Activated T-cell treated with anti-CD3 and anti-CD28 coated beads for 1 hour (primary cell): ENCODE measurements at places on chromosomes 6 and 20.

DNA sequence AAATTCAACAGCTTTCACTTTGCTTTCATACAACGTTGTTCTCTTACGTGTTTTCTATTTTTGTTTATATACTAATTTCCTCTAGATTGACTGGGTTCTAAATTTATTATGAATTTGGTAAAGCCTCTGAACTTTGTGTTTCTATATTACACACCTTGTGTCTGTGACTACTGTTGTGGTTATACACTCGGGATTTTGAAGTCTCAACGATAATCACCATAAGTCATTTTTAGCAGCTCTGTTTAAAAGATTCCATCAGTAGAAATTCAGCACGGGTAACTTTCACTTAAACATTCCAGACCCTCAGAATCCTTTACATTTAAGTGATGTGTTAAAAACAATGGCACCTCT is 31.8 kb upstream of the HBS1L start:
- no peak for DNase-seq

GRCh38 chr6:14719270-14719669 is 526.6 kb upstream of the JARID2 start:
- no peak for DNase-seq

DNA sequence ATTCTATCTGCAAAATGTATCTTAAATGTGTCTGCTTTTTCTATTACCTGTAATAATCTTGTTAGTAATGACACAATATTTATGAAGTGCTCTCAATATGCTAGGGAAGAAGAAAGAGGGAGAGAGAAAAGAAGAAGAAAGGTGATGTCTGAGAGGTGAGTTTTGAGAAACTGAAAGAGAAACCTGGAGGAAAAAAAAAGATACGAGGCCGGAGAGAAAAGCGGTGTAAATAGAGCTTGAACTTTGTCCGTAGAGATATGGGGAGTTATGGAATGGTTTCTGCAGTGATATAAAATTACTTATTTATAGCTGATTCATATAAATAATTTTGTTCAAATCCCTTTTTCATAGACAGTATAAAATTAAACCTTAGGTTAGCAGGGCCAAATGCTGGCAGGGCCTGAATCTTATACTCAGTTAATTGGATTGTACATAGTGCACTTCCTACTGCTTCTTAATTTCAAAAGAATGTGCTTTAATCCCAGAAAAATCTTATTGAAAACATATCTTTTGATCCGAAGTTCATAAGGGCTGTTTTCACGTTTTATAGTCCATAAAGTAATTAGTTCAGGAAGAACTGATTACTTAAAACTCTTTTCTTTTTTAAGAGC is 43.0 kb downstream of the MYB start:
- no peak for DNase-seq

DNA sequence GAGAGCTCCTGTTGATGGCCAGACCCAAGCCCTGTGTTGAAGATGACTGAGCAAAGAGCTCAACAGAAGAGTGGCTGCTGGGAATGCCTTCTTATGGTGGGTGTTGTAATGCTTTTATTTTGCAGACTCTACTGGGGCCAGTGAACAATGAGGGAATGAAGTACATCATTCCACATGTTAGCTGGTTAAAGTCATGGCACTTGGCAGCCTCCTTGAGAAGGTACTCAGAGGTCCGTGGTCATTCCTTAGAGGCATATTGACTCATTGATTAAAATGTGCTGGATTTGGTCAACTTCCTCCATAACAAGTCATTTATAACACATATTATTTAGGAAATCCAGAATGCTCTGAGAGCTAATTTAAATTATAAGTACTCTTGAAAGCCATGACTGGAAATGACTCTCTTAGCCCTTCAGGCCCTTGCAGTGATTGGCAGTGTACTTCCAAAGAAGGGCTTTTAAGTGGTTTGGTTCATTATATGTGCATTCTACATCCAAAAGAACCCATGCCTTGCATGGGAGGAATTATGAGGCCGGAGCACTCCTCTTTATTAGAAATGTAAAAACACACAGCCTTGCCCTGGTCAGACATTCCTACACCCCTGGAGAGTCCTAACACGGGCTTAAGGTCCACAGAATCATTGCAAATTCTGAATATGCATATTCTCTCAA is 976.9 kb downstream of the KIF16B start:
- no peak for DNase-seq

GRCh38 chr6:136677822-136678221 is 114.5 kb downstream of the MAP3K5 start:
- no peak for DNase-seq

DNA sequence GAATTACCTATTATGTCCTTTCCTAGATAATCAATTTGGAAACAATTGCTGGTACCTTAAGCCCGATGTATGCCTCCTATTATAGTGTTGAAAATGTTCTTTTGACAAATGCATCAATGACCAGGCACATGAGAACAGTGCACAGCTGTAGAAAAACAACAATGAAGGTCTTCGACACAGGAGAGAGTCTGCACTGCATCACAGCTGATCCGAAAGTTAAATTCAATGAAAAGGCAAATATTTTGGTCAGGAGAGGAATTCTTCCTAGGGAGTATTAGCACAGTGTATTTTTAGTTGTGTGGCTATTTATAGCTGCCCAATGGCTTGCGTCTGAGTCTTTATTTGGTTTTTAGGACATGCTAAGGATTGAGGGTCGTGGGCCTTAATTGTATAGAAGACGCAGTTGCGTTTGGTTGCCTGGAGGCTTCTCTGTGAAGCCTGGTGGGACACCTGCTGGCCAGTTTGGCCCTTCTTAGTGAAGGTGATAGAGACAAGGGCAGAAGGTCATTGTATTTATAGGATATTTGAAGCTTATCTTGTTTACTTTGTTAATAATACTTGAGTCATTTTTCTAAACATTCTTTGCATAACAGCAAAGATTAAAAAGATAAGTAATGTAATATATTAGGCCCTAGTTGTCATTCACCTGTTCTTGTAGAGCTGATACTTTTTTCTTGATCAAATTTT is 72.3 kb downstream of the CDYL start:
- DNase-seq, result no peak

DNA sequence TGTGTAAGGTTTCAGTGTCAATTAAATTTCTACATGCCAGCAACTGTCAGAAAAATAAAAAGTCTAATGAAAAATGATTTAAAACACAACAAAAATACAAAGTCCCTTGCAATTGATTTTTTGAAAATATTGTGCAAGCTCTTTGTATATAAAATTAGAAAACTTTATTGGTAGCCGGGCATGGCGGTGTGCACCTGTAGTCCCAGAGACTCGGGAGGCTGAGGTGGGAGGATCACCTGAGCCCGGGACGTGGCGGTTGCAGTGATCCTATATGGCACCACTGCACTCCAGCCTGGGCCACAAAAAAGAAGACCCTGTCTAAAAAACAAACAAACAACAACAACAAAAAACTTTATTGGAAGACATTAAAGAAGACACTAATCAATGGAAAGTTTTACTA is 6.0 kb upstream of the OVOL2 start:
- DNase-seq, result no peak

DNA sequence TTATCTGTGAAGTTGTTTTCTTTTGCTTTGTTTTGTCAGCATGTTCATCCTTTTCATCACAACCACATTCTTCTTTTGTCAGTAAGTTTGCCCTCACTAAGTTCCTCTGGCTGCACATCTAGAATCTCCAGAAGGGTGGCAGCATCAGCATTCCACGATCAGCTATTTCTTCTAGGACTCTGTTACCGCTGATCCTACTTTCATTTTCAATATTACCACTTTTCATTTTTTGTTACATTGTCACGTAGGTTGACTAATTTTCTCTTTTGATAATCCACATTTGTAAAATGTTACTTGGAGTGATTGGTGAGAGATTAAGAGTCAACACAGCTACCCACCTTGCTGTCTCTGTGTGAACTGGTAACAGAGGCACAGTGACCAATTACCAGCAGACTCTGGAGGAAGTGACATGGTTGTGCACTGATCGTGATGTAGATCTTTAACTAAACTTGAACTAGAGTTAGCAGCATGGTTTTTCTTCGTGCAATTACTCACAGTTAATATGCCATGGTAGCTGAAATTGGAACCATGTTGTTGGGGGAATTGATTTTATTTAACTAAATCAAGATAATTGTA is 307.9 kb upstream of the SLC35B3 start:
- no peak for DNase-seq

GRCh38 chr6:125571207-125571755 is 178.2 kb upstream of the HEY2 start:
- no peak for DNase-seq

GRCh38 chr6:56366141-56366852 is 118.9 kb upstream of the COL21A1 start:
- DNase-seq, result no peak

GRCh38 chr20:49228676-49229075 is 9.5 kb downstream of the DDX27 start:
- DNase-seq, result no peak

DNA sequence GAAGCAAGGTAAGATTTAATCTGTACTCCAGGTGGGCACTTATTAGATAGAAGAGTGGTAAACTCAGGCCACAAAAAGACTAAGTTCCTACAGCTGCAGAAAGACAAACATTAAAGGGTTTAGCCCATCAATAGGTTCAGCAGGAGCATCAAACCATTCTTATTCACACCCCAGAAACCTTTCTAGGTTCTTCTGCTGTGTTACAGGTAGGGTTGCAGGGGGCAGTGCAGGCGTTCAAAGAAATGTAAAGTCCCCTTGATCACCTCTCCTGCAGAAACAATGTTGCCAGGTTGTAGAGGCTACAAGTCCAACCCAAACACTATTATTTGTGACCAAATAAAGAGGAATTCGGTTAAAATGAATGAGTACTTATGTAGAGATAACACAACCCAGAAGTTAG is 31.8 kb downstream of the PHACTR1 start:
- DNase-seq, result no peak

DNA sequence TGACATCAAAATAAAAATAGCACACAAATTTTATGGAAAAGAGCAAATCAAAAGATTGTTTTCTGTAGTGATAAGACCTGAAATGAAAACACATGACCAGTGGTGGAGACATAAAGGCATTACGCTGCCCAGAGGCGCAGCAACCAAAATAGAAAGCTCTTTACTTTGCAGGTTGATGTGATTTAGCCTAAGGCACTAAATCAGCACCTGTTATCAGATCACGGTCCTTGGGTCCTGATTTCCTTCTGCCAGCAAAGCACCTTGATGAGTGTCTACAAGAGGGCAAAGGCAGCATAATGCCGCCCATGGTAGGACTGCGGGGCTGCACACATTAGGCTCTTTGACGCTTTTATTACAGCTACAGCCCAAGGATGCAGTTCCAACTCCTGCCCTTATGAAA is 19.3 kb upstream of the RAMACL start:
- no peak for DNase-seq

- DNase-seq, result no peak
Measured at GRCh38 chr6:35209081-35209480, 4.7 kb upstream of the SCUBE3 start.

DNA sequence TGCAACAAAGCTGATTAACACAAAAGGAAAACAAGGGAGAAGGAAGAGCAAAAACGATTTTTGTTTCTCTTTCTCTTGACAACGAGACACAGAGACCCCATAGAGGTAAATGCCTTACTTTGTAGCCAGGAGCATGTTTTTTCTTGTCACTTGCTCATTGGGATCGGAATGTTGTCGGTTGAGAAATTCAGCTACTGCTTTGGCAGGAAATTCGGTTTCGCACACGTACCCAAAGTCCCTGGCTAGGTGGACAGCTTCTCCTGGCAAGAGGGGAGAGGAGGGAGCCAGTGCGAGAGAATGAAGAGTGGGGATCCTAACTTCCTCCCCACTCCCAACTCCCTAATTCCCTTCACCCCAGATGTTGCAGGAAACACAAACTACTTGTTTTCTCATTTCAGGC is 14.5 kb downstream of the TFAP2A start:
- no peak for DNase-seq

DNA sequence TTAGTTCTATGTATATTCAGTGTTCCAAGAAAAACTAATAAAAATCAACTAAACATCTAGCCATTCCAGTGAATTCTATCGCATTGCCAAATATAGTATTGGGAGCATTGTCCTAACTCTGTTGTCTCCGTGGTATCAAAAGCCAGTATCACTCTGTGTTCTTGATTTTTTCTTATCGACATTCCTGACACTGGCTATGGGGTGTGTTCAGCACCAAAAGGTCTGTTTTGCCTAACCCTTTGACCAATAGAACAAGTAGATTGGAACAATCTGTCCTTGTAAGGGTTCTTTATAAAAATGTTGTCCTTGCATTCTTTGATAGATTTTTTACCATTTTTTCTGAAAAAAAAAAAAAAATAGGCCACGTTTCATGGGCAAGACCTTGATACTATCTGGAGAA is 161.5 kb downstream of the TSHZ2 start:
- DNase-seq, result no peak

DNA sequence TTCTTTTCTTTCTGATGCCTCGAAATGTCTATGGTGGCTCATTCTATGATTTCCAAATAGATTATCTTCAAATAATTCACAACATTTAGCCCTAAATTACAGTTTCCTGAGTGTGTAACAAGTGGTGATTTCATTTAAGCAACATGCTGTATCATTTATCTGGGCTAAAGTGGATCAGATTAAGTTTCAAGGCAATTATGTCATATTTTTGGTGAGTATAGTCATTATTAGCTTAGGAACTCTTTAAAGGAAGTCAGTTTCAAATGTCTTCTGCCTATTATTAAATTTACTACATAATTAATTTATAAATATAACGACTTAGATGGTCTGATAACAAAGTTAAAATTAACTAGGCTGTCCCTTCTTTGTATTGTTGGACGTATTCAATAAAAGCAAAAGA is 847.9 kb upstream of the FLRT3 start:
- DNase-seq, result no peak

DNA sequence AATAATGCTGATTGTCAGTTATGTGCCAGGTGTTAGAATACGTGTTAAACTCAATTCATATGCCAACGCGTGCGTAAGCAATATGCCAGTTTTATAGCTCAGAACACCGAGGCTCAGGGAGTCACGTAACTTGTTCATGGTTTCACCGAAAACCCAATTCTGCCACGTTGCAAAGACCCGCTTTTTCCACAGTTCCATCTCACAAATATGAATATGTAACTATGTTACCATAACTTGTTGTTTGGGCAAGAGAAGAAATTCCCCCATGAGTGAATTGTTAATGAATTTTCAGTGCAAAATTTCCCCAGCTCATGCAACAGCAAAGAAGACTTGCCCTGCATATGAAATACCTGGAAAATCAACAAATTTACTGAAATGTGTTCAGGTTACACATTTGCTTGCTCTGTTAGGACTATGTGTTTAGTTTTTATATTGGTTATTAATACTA is 30.1 kb downstream of the SF3B5 start:
- DNase-seq, result no peak

DNA sequence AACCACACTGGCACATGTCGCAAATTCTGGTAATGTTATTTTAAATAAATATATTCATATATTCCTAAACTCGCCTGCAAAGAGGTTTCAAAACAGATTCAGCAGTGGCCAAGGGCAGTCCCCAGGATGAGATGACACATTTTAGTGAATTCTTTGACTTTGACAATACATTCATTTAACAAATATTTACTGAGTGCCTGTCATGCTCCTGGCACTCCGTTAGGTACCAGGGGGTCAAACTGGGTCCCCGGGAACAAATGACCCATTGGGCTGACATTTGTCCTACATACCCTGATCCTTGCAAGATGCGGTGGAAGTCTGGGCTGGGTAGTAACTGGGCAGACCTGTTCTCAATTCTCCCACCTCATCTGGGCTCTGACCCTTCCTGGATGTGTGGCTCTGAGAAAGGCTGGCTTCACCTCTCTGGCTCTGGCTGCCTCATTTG is 74.9 kb downstream of the FYN start:
- DNase-seq, result no peak

- DNase-seq, result no peak
Measured at GRCh38 chr6:74459260-74459659, 746.6 kb downstream of the COL12A1 start.
